ENCODE measurements at places on chromosomes 2 and 18. TPM values are rescaled to one million over a fixed set of nuclear protein-coding genes. Genes with fewer than 3 reads are reported as not detected.

BUB1 gene
- polyA plus RNA-seq = 34.9 TPM

ADAM23 gene
- polyA plus RNA-seq = 6.9 TPM

SLC9A2 gene
- polyA plus RNA-seq = 8.0 TPM

GRCh38 chr18:77974329-77974728 lies 724.7 kb downstream of the GALR1 start:
- DNase-seq = no peak

GRCh38 chr2:27843992-27844391 lies 46.2 kb downstream of the RBKS start:
- DNase-seq = no peak

DNA sequence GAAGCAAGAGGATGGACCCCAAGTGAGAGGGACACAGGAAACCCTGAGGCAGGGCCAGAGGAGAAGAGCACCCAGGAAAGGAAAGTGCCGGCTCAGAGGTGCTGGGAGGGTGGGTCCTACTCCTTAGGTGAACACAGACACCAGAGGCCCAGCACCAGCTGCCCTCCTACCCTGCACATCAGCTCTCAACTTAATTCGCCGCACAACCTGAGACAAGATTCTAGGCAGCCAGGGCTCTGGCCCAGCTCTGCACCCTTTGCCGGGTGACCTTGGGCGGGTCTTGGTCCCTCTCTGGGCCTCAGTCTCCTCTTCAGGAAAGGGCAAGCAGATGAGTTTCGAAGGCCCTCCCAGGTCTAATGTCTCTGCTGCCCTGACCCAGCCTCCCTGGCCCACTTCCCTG lies 28.1 kb downstream of the ZFP36L2 start:
- no peak for DNase-seq

DNA sequence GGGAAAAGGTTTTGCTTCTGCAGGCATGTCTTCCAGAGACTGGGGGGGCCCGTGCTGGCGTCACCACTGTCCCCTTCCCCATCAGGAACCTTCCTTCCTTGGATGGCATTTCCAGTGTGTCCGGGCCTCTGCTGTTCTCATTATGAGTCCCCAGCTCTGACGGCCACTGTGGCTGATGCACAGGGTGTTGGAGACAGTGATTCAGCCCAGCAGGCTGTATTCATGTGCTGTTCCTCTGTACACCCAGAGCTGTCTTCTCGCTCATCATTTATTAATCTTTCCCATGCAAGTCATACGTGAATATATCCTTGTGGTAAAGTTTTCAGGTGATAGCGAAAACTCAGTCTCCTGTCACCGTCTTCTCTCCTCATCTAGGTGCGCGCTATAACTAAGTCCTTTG lies 57.7 kb downstream of the ASAP2 start:
- no peak for DNase-seq

GRCh38 chr2:135664623-135665068 lies 77.0 kb upstream of the UBXN4 start:
- DNase-seq = no peak

GRCh38 chr18:35816003-35816402 lies 156.5 kb upstream of the RMP24 start:
- no peak for DNase-seq

GRCh38 chr2:120108749-120109148 lies 95.9 kb downstream of the EPB41L5 start:
- DNase-seq = no peak

DNA sequence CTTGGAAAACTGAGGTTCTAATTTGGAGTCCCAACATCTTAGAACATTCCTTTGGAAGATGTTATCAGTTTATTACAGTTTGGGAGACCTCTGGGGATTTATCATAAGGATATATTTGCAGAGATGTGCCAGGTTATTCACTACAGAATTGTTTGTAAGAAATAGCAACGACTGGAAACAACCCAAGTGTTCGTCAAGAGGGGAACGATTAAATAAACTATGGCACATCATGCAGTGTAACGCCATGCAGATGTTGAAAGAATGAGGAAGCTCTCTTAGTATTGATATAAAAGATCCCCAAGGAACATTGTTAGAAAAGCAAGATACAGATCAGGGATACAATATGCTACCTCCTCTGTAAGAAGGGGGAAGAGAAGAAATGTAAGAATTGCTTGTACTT lies 210.6 kb downstream of the TMEM247 start:
- DNase-seq = no peak

DNA sequence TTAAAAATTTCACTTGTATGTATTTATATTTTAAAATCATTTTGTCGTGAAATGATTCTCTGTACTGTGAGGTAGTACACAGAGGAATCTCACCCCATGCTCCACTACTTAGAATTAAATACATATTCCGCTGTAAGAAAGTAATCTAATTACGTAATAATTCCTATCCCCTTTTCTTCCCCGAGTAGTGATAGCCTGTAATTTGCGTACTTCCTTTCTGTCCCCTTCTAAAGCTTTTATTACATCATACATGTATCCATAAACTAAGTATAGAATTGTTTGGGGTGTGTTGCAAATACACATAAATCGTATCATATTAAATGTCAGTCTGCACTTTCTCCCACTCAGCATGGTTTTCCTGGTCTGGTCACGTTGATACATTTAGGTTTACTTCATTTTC lies 12.4 kb upstream of the CHCHD5 start:
- no peak for DNase-seq

Measured in left kidney (tissue), 8 donors.